Panc1 (cell line): ENCODE measurements at places on chromosomes 1 and 21. TPM values are rescaled to one million over a fixed set of nuclear protein-coding genes. Genes with fewer than 3 reads are reported as not detected.

- no peak overlapping the region for H3K27ac ChIP-seq
- H3K4me3 ChIP-seq = no peak overlapping the region
- no peaks in the 10 kb centered on the region for H3K36me3 ChIP-seq
- H3K4me1 ChIP-seq = no peaks in the 10 kb centered on the region
- no peaks in the 10 kb centered on the region for H3K27me3 ChIP-seq
Measured at GRCh38 chr21:43757601-43758000, 18.5 kb downstream of the CSTB start.

- no peak overlapping the region for H3K4me3 ChIP-seq
- no peak for DNase-seq
- no peak overlapping the region for H3K27ac ChIP-seq
- no peaks in the 10 kb centered on the region for H3K4me1 ChIP-seq
Measured at GRCh38 chr1:72023063-72023930, 259.0 kb downstream of the NEGR1 start.

DNA sequence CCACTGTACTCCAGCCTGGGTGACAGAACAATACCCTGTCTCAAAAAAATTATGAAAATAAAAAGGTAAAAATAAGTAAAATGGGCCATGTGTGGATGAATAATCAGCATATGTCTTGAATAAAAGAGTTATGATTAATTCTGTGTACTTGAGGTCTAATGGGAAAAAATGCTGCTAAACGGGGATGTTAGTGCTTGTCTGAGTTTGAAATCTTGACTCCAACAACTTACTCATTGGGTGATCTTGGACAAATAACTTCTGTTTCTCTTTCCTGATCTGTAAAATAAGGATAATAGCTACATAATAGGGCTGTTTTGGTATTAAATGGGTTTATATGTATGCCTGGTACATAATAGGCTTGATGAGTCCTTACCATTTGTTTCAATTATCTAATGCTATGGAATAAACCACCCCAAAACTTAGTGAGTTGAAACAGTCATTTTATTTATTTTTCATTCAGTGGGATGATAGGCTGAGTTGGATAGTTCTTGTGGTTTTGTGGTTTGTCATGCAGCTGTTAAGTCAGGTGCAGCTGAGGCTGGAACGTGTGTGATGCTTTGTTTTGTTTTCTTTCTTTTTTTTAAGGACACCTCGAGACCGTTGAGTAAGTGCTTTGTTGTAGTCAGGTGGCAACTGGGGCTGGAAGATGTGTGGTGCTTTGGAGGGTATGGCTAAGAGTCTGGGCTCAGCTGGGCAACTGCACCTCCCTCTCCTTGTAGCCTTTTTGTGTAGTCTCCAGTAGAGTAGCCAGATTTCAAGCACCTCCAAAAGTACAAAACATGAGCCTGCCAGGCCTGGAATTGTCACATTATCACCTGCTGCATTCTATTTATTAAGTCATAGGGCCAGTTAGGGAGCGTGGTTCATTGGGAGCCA, 4.9 kb downstream of the MDM4 start:
- no peak overlapping the region for H3K27ac ChIP-seq
- 0 out of 2 replicates have a peak, but pooled peaks cover 2% of the 10 kb centered on the region for H3K4me1 ChIP-seq
- H3K27me3 ChIP-seq = no peaks in the 10 kb centered on the region
- DNase-seq = no peak
- no peak overlapping the region for H3K4me3 ChIP-seq

GRCh38 chr21:24217151-24217550, 1390.1 kb downstream of the MRPL39 start:
- no peaks in the 10 kb centered on the region for H3K27me3 ChIP-seq
- H3K27ac ChIP-seq = no peak overlapping the region
- no peaks in the 10 kb centered on the region for H3K36me3 ChIP-seq
- no peak overlapping the region for H3K4me3 ChIP-seq
- H3K4me1 ChIP-seq = no peaks in the 10 kb centered on the region

- H3K27ac ChIP-seq = no peak overlapping the region
- no peaks in the 10 kb centered on the region for H3K4me1 ChIP-seq
- H3K27me3 ChIP-seq = no peaks in the 10 kb centered on the region
- no peak for DNase-seq
Measured at GRCh38 chr1:157289424-157290105, 151.4 kb upstream of the ETV3 start.

DNA sequence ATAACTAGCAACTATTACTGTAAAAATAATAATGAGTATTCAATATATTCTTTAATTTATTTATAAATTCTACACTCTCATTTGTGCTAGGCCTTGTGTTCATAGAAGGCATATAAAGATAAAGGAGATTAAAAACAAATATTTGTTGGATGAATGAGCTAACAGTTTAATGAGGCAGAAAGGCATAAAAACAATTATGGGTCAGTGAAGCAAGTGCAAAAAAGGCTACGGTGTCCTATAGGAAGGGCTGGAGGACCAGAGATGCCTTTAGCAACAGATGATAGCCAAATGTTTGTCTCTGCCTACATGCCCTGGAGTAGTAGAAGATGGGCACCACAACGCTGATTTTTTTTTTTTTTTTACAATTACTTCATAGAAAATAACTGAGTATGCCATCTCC, 45.7 kb downstream of the PTGS2 start:
- DNase-seq = no peak
- H3K36me3 ChIP-seq = no peaks in the 10 kb centered on the region
- no peaks in the 10 kb centered on the region for H3K4me1 ChIP-seq
- no peaks in the 10 kb centered on the region for H3K27me3 ChIP-seq
- H3K27ac ChIP-seq = no peak overlapping the region

DNA sequence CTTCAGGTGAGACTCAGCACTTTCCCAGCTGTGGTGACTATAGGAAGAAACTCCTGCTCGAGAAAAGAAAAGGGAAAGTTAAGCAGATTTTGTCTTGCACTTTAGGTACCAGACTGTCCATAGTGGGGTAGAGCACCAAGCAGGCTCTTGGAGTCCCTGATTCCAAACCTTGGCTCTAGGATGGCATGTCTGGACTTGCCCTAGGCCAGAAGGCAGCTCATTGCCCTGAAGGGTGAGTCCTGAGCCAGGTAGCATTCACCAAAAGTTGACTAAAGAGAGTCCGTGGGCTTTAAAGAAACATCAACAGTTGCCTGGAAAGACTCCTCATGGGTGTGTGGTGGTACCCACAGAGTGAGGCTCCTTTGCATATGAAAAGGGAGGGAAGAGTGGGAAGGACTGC, 145.2 kb upstream of the SNX7 start:
- no peaks in the 10 kb centered on the region for H3K27me3 ChIP-seq
- no peaks in the 10 kb centered on the region for H3K4me1 ChIP-seq
- DNase-seq = no peak
- no peak overlapping the region for H3K4me3 ChIP-seq
- no peak overlapping the region for H3K27ac ChIP-seq

DNA sequence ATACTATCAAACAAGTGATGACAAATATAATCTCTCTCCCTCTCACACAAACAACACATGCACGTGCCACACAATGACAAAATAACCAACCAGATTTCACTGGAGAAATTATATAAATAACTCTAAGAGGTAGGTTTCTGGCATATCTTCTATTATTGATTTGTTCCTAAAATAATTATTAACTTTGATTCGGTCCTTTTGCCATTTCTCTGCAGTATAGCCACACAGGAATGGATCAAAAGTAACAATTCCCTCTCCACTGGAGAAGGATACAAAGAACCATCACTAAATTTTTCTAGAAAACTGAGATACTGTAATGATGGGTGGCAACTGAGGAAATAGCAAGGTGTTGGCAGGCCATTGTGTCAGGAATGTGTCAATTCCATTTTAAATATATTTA, 33.4 kb downstream of the ARNT start:
- no peaks in the 10 kb centered on the region for H3K27me3 ChIP-seq
- H3K4me1 ChIP-seq = no peaks in the 10 kb centered on the region
- no peak overlapping the region for H3K4me3 ChIP-seq
- peaks cover 7% of the 10 kb centered on the region; the same call in 1 of the 2 replicates for H3K36me3 ChIP-seq
- H3K27ac ChIP-seq = no peak overlapping the region
- DNase-seq = no peak

- no peaks in the 10 kb centered on the region for H3K27me3 ChIP-seq
- no peaks in the 10 kb centered on the region for H3K4me1 ChIP-seq
- no peaks in the 10 kb centered on the region for H3K36me3 ChIP-seq
Measured at GRCh38 chr1:209356976-209357377, 226.5 kb upstream of the CAMK1G start.

DNA sequence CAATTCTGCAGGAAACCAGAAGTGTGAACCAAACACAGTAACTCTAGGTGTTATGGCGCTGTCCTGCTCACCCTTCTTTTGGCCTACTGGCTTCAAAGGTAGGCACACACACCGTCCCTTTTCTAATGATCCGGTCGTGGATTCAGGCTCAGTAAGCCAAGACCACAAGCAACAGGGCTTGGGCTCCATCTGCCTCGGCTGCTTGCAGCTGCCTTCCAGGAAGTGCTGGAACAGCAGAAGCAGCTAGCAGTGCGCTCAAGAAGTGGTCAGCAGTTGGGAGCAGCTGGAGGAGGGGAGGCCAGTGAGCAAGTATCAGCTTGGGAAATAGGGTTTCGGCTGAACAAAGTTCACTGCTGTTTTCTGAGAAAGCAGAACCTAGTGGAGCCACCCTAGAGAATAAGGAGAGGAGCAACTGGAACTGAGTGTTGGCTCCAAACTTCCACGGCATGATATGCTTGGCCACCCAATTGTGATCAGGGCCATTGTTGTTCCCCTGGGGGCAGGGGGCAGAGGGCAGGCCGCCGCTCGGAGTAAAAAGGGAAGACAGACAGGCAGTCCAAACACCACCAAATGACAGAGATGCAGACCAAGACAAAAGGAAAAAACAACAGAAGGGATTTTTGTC, 173.4 kb downstream of the TOMM20 start:
- no peaks in the 10 kb centered on the region for H3K36me3 ChIP-seq
- no peak overlapping the region for H3K4me3 ChIP-seq
- H3K4me1 ChIP-seq = peaks cover 62% of the 10 kb centered on the region

DNA sequence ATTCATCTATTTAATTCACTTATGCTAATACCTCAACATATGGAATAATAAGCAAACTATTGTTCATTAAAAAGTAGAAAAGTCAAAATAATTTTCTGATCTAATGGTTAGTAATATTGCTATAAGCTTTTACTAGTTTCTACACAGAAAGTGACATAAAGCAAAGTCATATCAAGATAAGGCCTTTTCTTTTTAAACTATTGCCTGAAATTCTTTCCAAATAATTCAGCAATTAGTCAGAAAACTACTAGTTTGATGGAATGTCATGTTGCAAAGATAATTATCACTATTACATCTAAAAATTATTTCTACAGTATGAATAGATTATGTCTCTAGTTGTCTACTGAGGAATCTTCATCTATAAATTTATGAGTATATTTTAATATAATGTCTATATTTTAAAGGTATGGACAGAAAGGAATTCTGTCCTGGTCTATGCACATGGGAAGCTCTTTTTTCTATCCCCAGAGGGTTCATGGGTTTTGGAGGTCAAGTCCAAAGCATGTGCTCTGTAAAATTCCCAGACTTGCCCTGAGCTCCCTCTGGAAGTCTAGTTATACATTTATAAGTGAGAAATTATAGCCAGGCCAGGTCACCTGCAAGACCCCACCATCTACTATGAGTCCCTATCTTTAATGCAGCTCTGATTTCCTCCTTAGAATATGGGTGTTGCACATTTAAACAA, 84.6 kb upstream of the DPYD start:
- no peaks in the 10 kb centered on the region for H3K36me3 ChIP-seq
- no peak for DNase-seq
- H3K4me1 ChIP-seq = no peaks in the 10 kb centered on the region
- H3K27me3 ChIP-seq = no peaks in the 10 kb centered on the region

S100A8 gene
- not detected for total RNA-seq

ALDH4A1 gene
- total RNA-seq = 21.7 TPM

MROH9 gene
- not detected for total RNA-seq

HDGF gene
- total RNA-seq = 325 TPM

MYOM3 gene
- total RNA-seq = 0.05 TPM
